ENCODE measurements at places on chromosomes 6 and 20. TPM values are rescaled to one million over a fixed set of nuclear protein-coding genes. Genes with fewer than 3 reads are reported as not detected.

- no peak for DNase-seq
These were observed 223.8 kb upstream of the ECI2 start for GRCh38 chr6:4359108-4359730.

GRCh38 chr6:116409756-116410155 is 39.0 kb downstream of the DSE start:
- DNase-seq, result no peak

GRCh38 chr20:45320948-45321595 is 13.0 kb upstream of the MATN4 start:
- no peak for DNase-seq

RFX6 gene
- total RNA-seq, result not detected

HLA-DOA gene
- 3.1 TPM for total RNA-seq

MAK gene
- 0.48 TPM for total RNA-seq
